ENCODE measurements at places on chromosomes 1 and 21.

GRCh38 chr1:56074007-56074651, 505.2 kb downstream of the PLPP3 start:
- no peak for DNase-seq

GRCh38 chr1:6331543-6332273, 61.9 kb downstream of the ACOT7 start:
- DNase-seq: no peak

GRCh38 chr1:59028048-59028447, 244.2 kb upstream of the JUN start:
- no peak for DNase-seq

DNA sequence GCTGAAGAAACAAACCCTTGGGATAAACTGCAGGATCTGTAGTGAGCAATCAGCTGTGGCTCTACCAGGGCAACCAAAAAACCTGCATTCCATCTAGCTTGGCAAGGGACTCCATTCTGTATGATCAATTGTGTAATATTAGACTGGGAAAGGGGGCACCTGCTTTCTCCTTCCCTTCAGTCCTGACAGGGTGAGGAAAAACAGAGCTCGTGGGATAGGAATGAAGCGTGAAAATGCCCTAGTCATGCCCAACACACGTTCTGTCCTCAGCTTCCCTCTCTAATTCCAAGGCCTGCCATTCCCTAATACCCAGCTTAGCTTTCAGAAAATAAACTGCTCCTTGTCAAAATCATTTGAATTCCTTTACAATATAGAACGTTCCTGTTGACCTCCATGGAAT, 442.3 kb downstream of the PLPP3 start:
- DNase-seq: no peak

DNA sequence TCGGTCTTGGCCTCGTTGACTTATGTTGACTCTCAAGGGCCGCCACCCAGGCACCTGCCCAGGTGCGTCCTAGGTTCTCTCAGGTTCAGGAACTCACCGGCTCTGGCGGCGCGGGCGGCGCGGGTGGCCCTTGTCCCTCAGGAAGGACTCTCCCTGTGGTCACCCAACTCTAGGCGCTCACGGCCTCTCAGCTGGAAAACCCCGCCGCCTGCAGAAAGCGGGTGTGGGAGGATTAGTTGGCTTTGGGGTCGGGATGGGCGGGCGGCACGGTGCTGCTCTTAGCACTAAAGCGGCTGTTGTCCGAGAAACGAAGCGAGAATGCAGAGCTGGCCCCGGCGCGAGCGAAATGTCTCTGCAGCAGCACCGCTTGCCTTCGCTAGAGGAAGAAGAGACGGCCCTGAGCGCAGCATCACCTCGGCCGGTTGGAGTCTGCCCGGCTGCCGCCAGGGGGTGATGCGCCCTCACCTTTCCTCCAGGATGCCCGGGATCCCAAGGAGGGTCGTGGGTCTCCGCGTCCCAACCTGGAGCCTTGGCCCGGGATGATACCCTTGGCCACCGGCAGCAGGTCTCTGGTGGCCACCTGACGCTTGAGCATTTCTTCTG, 8.1 kb upstream of the TADA1 start:
- no peak for DNase-seq

DNA sequence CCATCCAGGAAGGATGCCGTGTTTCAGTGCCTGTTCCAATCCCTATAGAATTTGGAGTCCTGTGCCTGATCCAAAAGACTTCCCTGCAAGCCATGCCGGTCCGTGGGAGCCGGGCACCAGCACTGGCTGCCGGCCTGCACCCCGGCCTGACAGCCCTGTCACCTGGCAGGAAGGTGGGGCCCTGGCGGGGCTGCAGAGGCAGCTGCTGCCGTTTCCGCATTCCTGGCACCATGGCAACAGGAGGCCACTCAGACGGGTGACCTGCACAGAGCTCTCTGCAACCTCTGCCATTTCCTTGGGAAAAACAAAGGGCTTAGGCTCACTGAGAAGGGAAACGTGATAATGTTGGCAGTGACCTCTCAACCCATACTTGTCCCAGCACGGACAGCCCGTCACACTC, 63.2 kb upstream of the TMEM51 start:
- DNase-seq: peak; percentile 88

DNA sequence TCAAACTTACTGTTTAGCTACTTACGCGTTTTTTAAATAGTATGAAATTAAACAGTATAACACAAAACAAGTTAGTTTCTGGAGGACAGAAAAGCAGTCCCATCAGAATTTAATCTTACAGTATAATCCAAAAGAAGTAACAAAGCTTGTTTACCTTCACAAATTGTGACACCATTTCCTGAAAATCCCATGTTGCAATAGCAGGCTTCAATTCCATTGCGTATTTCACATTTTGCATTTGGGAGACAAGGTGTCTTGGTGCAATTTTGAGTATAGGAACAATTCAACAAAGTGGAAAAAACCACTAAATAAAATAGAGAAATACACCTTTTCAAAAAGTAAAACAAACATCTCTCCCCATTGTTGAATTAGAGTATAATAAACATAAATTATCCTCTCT, 1.6 kb downstream of the ADGRL4 start:
- DNase-seq: no peak

- peak; percentile 71 for DNase-seq
These were observed 28.1 kb upstream of the ACBD6 start for GRCh38 chr1:180530501-180530900.

- DNase-seq: peak; percentile 49
These were observed 13.6 kb downstream of the G0S2 start for GRCh38 chr1:209688746-209689234.
